ENCODE measurements at places on chromosomes 7 and 10.

DNA sequence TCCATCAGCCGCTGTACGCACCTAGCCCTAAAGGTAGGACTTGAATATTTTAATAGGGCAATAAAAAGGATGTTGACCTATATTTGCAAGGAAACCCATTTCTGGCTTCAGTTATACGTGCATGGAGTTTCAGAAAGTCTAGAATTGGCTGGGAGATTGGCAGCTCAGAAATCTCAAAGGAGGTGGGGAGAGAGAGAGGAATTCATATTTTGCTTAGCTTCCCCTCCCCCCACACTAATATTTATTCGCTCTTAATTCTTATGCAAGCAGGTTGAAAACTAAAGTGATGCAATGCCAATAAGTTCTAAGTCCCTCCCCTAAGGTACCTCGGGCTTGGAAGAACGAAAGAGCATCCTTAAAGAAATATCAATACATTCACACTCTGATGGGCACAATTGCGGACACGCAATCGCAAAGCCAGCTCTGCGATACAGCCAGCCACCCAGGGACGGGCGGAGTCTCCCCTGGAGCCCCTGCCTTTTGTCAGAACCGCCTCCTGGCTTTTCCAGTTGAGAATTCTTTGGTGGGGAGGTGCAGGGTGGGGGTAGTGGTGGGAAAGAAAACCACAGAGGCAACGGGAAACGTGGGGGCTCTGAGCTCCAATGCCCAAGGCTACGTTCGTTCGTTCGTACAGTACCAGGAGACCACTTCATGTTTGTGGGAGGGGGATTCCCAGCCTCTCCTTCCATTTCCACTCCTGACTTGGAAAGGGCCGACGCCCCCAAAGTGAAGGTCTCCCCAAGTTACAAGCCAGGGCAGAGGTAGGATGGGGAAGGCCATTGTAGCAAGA is 1.3 kb downstream of the SHH start:
- no peak for DNase-seq

DNA sequence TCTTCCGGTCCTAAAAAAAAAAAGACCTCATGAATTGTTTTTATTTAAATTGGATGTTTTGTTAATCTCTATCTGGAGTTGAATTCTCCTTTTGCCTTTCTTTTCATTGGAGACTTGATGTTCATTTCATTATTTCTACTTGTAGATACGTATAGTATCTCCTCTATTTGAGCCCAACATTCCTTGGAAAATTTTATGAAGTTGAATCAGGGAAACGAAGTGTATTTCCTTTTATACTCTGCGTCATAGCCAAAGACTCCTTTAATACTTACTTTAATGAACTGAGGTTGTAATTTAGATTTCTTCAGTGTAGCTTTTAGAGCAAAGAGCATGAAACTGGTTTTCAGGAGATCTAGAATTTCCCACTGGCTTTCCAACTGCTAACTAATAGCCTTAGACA is 132.4 kb downstream of the KIAA1217 start:
- DNase-seq, result no peak

- DNase-seq, result no peak
Observed at GRCh38 chr10:76318211-76318610, 886.8 kb downstream of the LRMDA start.

DNA sequence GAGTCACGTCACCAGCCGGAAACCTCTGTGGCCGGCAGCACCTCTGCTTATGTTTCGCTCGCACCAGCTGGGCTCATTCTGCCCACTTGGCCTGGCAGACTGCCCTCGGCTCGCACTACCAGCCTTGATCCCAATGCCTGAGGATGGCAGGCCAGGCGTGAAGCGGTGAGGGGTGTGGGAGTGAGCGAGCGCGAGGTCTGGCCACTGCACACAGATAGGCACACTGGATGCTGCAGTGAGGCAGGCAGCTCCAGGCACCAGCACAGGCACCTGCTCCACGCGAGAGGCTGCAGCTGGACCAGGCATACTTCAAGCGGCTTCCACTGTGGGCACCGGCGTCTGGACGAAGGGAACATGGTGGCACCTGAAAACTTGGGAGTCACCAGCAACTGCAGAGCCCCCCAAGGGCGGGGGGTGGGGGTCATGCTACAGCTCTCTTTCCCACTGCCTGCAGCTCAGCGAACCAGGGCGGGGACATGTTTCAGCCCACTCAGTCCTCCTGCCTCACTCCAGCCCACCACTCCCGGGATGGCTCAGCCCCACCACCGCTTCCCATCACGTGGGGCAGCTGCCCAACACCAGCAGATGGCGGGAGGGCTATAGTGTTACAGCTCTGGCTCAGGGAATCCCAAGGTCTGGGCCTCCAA is 5.4 kb upstream of the DMTF1 start:
- no peak for DNase-seq

- no peak for DNase-seq
Observed at GRCh38 chr10:24554036-24554435, 169.7 kb downstream of the ARHGAP21 start.

- DNase-seq, result peak; percentile 59
Observed at GRCh38 chr7:140506788-140507464, 27.6 kb upstream of the MKRN1 start.

DNA sequence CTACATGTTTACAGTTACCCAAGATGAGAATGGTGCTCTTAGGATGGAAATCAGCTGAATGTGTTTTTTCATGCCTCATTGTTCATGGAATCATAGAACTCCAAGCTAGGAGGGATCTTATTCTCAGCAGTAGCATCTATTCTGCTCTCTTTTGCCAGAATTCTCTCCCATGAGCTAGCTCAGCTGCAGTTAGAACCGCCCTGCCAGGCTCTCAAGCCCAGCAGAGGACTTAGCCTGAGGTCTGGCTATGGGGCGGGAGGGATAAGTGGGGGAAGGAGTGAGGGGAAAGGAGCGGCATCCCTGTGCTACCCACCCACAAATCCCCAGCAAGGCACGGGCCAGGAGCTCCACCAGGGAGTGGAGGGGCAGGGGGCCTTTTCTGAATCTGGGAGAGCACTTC is 120.7 kb upstream of the PLXNA4 start:
- no peak for DNase-seq

- no peak for DNase-seq
Observed at GRCh38 chr10:104022026-104022425, 55.1 kb downstream of the SLK start.

DNA sequence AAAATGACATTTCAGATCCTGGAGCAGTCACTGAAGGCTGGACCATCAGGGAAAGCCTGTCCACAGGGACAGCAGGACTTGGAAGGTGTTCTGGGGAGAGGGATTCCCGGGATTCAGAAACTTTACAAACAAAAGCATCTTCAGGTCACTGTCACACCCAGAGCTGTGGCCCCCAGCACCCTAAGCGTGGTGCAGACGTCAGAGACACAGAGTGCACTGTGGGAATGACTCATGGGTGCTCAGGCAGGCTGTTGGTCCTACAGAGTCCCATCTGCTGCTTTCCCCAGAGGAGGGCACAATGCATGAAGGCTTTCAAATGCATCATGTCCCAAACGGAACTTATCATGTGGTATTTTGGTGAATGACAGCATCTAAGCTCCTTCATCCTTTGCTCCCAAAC is 13.1 kb upstream of the LRMDA start:
- DNase-seq, result no peak

GRCh38 chr10:117504562-117504961 is 38.0 kb upstream of the EMX2 start:
- DNase-seq, result no peak

DNA sequence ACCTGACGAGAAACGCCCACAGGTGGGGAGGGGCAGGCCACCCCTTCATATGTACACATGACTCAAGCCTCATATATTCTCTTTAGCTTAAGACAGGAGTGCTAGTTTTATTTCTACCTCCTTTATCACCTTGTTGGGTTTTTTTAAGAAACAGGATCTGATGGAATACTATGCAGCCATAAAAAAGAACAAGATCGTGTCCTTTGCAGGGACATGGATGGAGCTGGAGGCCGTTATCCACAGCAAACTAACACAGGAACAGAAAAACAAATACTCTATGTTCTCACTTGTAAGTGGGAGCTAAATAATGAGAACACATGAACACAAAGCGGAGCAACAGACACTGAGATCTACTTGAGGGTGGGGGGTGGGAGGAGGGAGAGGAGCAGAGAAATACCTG is 11.2 kb upstream of the HUS1 start:
- no peak for DNase-seq

DNA sequence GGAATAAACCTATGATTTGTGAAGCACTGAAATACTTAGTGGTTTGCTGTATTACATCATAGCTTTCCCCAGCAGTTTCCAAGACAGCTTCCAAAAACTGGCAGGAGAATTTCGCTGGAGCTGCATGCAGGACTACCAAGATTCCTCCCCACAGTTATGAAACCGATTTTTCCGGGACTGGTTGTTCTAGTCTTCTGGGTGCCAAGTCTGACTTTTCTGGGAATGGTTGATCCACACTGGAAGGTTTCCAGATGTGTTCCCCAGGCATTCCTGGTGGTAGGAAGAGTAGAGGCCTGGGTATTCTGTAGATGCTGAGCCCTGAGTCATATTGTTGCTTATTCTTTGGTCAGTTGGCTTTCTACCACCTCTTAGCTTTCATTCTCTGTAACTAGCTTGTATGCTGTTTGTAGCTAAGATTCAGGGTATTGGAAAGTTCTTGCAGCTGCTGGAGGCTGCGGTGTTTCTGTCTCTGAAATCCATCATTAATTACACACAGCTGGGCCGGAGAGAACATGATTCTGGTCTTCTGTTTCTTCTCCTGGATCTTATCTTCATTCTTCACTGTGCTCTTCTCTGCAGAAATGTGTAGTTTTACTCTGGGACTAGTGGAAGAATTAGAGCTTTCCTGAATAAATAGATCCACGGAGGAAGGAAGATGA is 6.3 kb downstream of the ABCC2 start:
- no peak for DNase-seq

GRCh38 chr10:36263871-36264270 is 621.8 kb upstream of the FZD8 start:
- no peak for DNase-seq

DNA sequence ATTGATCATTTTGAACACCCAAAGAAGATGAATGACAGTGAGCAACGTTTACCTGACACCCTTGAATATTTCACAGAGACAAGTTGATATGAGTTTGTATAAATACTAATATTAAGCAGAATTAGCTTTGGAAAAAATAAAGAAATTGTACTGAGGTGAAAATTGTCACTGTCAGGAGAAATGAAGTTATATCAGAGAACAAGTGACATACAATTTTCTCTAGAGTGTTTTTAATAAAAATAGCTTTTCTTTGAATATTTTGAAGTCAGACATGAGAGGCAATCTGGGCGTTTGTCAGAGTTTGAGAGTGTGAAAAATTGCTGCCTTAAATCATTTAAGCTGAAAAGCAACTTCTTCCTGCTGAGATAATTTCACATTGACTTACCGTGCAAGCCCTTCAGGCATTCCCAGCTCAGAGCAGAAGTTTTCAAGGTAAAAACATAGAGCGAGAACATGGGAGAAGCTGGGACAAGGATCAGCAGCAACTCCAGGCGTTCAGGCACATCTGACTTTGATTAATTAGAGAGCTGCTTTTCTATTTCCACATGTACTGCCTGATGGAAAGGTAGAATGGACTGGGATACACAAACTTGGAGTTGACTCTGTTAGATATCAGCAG is 535.9 kb downstream of the TFEC start:
- no peak for DNase-seq
